ENCODE measurements at places on chromosomes 3 and 15.
A peak's percentile ranks its signal among the peaks of the same experiment; 100 is the strongest.

DNA sequence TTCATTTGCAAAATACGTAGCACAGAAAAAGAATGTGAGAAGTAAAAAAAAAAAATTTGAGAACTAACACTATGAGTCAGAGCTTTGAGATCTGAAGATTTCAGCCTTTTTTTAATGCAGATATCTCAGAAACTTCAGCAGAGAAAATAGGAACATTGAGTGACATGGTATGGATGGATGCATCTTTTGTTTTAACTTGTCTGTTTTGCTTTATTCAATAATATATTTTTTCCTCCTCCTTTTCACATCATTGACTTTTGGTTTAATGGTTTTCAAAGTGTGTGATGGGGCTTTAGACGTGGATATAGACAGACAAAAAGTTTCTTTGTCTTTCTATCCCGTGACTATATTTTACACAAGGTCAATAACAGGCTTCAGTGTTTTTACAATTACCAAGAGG lies 426.7 kb upstream of the FRG2C start:
- DNase-seq = no peak

DNA sequence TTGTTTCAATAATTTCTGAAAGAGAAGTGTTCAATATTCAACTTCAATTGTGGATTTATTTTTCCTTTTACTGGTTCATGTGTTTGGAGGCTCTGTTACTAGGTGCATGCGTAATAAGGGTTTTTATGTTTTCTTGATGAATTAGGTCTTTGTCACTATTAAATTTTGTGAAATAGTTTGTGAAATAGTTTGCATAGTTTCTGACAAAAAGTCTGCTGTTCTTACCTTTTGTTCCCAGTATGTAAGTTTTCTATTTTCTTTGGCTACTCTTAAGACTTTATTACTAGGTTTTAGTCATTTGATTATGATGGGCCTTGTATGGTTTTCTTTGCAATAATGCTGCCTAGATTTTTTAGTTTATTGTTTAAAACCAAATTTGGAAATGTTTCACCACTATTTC lies 38.0 kb downstream of the MEF2A start:
- no peak for DNase-seq

GRCh38 chr3:178875157-178875556 lies 196.5 kb downstream of the ZMAT3 start:
- DNase-seq = no peak

DNA sequence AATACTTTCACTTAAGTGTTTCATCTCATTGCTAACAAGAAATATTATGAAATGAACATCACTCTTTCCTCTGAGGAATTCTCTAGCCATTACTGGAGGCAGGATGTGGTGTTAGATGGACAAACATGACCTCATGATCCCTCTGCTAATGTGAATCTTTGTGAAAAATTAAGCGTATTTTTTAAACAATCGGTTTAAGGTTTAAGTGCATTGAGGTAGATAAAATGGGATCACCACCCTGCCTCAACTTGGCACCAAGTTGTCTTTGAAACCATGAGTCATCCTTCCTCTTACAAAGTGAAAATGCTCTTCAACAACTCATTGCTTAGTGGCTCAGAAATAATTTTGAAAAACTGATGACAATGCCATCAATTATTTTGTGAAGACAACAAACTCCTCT lies 76.0 kb upstream of the DCBLD2 start:
- DNase-seq = peak; percentile 97

DNA sequence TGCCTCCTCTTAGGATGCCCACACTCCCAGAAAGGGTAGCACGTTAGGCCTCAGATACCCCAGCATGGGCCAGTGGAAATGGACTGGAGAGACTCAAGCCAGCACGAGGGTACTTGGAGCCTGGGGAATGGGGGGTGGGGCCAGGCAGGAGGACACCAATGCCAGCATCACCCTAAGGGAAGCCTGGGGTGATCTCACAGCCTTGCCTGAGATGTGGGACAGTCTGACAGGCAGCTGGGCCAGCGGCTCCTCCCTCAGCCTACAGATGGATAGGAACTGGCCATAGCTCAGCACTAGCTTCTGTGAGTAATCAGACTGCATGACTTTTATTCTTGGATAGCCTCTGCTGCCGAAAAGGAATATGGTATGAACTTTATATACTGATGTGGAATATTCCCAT lies 59.6 kb upstream of the MRPS22 start:
- no peak for DNase-seq

DNA sequence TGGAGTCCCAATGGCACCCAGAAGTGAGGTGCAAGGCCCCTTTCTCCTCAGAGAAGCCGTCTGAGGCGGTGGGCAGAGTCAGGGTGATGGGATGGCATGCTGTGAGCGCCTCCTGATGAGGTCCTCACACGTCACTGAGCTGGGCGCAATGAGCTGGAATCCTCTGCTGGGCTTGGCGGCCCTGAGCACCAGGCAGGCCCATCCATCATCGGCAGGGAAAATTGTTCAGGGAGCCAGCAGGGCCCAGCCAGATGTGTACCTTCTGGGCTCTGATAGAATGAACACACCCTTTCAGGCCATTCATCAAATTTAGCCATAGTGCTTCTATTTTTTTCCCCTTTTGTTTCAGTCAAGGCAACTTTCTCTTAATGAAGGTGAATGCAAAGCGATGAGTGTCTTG lies 43.7 kb downstream of the FAM3D start:
- DNase-seq = no peak

- no peak for DNase-seq
Observed at GRCh38 chr3:52787672-52788625, 6.6 kb upstream of the ITIH3 start.

DNA sequence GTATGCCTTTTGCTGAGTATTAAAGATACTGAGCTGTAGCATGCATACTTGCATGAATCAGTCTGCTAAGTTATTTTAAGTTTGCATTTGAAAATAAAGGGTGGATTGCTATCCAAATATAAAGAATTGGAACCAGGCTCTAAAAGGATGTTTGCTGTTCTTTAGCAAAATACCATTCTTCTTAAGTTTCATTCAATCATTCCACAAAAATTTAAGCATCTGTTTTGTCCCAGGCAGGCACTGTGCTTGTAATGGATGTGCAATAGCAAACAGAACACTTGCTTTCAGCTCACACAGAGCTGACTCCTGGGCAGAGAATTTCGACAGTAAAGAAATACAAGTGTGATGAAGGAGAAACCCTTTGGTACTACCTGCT lies 151.1 kb downstream of the PGPEP1L start:
- no peak for DNase-seq

GRCh38 chr3:148372206-148372875 lies 325.4 kb upstream of the AGTR1 start:
- no peak for DNase-seq

- peak; percentile 58 for DNase-seq
Observed at GRCh38 chr3:100496711-100497261, 4.4 kb downstream of the TMEM45A start.

GRCh38 chr3:14806641-14807263 lies 12.0 kb upstream of the FGD5 start:
- DNase-seq = peak; percentile 11

DNA sequence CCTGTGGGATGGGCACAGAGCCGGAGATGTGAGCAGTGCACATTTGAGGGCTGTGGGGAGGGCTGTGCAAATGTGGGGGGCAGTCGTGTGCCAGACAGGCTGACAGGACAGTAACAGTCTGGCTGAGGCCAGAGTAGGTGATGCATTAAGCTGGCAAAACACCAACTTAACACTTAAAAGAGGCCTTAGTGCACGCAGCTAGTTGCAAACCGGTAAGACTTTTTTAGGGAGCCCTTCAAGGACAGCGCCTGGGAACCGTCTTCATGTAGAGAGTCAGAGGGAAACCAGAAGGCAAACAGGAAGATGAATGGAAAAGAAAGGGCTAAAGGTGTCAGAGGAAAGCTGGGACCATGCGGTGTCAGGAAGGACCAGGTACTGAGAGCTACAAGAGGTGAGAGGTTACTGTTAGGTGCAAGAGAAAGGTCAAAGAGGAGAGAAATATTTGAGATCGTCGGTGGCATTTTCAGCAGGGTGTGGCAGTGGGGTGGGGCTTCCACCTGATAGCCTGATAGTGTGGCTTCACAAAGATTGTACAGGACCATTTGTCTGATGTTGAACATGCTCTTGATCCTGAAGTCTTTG lies 30.0 kb upstream of the CHD2 start:
- no peak for DNase-seq

DNA sequence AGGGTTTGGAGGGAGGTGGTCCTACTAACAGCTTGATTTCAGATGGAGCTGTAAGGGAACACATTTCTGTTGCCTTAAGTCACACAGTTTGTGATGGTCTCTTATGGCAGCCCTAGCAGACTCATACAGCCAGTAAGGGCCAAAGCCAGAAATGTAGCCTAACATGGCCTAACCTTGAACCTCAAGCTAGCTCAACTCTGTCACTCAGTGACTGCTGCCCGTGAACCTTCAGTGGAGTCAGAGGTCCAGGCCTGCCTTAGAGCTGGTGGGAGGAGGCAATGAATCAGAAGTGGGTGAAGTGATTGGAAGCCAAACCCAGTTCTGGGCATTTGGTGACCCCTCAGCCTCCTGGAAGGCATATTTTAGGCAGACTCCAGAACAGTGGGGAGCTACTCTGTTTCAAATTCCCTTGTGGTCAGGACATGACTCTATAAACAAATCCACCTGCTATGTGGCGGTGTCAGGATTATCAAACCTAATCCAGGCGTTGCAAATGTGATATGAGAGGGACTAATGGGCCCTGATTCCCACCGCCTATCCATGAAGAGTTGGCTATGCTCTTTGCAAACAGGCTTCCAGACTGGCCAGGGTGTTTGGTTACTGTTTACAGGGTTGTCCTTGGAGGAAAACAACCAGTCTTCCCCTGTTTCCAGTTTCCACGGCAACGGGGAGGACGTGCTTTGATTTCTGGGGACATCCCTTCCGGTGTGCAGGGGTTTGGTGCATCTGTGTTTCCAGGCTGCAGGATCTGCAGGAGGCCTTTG lies 105.9 kb upstream of the AGBL1 start:
- no peak for DNase-seq

Measured in kidney glomerular epithelial cell (primary cell).